ENCODE measurements at places on chromosomes 12 and 14.

- DNase-seq = no peak
Measured at GRCh38 chr12:32155961-32156529, 49.4 kb downstream of the BICD1 start.

DNA sequence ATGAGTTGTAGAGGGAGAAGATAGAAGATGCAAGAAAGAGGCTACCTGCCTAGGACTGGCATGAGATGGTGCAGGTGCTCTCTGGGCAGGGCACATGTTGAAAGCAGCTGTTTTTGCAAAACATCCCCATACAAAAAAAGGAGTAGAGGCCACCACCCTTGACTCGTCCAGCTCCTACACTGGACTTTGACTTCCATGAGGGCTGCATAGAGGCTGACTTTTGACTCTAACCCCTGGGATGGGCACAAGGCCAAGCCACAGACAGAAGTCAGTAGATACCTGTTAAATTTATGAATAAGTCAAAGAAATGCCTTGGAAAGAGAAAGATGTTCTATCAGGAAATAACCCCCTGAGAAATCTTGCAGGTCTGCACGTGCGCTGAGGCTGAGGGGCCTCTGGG lies 1139.1 kb upstream of the TMEM132C start:
- DNase-seq = no peak

- no peak for DNase-seq
Measured at GRCh38 chr14:100434911-100435438, 111.8 kb downstream of the SLC25A47 start.

DNA sequence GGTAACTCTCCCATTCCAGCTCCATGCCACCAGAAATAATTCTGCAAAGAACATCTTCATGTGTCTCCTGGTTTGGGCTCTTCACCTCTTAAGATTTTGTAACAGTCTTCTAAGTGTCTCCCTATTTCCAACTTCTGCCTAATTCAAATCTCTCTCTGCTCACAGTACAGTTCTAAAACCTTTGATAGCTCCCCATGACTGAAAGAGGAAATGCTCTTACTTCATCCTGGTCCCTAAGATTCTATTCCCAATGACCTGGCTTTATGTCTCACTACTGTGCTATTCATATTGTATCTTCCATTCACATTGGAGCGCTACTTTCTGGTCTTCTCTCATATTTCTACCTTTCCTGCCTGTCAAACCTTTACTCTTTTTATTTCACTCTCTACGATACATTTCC lies 1.6 kb downstream of the AMN1 start:
- no peak for DNase-seq

GRCh38 chr14:60092526-60092920 lies 800 bp downstream of the PCNX4 start:
- DNase-seq = peak; percentile 3

DNA sequence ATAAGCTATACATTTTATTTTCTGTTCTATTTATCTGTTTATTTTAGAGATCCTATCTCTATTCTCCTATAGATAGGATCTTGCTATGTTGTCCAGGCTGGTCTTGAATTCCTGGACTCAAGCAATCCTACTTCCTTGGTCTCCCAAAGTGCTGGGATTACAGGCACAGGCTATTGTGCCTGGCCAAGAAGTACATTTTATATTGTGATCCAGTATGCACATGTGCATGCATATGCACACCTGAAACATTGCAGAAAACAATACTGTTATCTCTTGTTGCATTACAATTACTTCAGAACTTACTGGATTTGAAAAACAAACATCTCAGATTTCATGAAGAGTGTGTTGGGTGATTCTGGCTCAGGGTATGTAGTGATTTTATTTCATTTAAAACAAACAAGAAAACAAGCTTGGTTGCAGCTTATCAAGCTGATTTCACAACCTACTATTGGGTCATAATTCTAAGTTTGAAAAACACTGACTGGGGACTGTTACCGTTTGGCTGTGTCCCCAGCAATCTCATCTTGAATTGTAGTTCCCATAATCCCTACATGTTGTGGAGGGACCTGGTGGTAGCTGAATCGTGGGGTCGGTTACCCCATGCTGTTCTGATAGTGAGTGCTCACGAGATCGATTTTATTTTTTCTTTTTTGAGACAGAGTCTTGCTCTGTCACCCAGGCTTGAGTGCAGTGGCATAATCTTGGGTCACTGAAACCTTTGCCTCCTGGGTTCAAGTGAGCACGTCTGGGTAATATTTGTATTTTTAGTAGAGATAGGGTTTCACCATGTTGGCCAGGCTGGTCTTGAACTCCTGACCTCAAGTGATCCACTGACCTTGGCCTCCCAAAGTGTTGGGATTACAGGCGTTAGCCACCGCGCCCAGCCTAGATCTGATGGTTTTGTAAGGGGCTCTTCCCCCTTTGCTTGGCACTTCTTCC lies 31.3 kb downstream of the ERC1 start:
- DNase-seq = no peak

GRCh38 chr14:68714991-68715924 lies 77.6 kb downstream of the ZFP36L1 start:
- DNase-seq = no peak

DNA sequence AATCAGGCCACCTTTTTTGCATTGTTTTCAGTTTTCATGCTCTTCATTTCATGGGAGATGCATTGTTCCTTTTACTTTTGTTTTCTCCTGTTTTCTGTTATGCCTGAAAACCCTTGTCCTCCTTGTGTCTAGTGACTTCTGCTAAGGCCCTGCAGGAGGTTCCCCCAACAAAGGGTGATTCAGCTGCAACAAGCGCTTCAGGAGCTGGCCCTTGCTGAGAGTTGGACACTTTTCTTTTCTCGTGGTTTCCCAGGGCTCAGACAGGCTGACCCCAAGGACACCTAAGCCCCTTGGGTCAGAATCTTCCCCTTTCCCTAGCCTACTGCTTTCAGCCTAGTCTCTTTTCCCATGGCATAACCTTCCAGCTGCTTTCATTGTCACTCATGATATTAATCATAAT lies 98.9 kb downstream of the PLXNC1 start:
- DNase-seq = no peak

DNA sequence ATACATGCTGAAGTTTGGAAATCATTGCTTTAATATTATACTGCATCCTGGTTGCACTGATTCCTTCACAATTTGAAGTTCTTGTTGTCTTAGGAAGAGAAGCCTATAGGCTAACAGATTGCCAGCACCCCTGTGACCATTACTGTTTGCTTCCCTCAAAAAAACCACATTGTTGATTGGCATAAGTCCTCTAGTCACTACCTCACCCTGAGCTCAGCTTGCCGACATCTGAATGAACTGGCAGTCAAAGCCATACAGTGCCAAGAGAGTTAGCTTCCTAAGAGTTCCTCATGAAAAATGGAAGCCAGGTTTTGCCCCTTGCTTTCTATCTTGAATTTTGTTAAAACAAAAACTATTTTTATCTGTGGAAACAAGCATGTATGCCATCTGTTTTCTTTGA lies 276.1 kb downstream of the SYT1 start:
- no peak for DNase-seq

DNA sequence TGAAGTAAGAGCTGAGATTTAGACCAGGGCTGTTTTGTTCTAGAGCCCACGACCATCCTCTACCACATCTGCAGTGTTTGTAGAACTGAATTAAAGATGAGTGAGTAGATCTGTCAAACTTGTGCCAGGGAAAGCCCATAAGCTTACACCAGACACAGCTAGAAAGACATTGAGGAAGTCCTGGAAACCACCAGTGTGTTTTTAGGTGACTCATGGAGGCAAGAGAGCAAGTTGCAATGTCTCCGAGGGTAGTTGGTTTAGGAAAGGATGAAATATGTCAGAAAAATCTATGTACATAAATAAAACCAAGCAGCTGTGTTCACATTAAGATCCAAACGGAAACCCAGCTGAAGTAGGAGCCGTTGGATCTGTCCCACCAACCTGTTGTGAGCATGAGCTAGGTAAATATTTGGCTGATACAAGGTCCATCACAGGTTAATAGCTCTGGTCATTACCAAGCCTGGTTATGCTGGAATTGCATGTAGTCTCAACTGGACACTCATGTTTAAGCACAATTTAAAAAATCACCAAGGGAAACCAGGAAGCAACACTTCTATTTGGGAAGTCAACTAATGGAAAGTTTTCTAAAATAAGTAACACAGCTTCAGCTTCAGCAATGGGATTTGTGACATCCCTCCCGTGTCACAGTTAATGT lies 49.9 kb upstream of the PLEKHG3 start:
- no peak for DNase-seq

- DNase-seq = no peak
Measured at GRCh38 chr14:94907626-94908261, 137.8 kb upstream of the GSC start.

DNA sequence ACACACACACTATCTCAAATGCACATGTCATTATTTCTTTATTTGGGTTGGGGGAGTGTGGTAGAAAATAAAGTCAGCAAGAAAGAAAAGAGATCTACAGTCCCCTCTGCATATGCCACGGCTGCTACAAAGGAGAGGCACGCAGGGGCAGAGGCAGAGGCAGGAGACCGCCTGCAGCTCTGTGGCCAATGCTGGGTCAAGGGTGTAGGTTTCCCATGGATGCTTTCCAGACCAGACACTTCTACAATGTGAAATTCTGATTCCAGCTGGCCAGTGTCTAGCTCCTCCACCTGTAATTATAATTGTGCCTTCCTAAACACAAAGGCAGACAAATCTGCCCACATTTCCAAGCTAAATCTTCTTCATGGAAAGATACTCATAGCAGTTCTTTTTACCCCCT lies 19.2 kb downstream of the VPS37B start:
- no peak for DNase-seq

DNA sequence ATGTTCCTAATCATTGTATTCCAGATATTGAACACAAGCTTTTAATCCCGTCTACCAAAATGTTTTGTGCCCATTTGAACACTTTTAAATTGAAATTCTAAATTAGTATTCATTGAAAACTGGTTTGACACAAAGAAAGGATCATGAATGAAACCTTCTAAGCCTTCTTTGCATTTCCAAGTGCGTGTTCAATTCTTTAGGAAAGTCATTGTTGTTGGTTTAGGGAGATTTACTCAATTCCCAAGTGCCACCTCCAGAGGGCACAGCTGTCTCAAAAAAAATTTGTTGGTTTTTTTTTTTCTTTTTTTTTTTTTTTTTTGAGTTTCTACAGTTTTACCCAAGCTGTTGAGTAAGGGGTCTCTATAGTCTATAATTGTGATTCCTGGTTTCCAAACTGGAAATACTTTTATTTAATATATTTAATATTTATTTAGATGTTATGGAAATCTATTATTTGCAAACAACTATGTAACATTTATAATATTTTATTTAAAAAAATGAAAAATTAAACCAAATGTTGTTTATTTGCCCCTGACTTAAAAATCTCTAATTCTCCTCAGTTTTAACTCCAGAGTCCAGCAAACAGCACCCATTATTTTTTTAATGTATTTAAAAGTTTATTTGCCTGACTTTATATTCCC lies 79.9 kb downstream of the NEDD1 start:
- DNase-seq = no peak

GRCh38 chr12:70321191-70321590 lies 44.9 kb upstream of the KCNMB4 start:
- no peak for DNase-seq

- no peak for DNase-seq
Measured at GRCh38 chr12:105616971-105617540, 286.6 kb downstream of the C12orf75 start.

DNA sequence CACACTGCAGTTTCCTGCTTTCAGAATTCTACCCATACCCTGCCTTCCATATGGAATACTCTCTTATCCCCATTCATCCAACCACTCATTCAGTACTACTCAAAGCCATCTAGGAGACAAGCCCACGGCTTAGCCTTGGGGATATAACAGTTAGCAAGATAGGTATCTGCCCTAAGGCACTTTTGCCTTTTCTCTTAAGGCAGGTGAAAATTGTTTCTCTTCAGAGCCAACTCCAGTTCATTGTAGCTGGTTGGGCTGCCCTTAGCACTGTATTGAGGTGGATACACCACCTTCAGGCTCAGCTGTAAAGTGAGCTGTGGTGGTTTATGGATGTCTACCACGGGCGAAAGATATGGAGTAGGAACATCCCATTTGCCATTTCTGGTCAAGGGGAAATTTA lies 729.7 kb upstream of the TBX3 start:
- DNase-seq = no peak
